ENCODE measurements at places on chromosomes 2 and 18.

DNA sequence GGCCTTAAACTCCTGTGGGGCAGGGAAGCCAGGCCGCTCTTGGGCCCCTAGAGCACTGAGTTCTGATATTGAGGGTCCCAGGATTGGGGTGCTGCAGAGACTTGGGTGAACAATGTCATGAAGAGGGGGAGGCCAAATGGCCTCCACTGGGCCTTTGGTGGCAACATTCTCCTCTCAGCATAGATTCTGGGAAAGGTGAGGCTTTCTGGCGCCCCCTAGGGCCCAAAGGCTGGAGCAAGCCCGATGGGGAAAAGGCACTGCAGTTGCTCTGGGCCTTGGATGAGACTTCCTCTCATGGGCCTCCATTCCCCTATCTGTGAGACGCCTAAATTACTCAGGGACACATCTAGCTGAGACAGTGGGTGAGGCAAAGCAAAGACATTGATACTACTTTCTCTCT is 84.8 kb downstream of the ACAA2 start:
- DNase-seq = peak; percentile 43

DNA sequence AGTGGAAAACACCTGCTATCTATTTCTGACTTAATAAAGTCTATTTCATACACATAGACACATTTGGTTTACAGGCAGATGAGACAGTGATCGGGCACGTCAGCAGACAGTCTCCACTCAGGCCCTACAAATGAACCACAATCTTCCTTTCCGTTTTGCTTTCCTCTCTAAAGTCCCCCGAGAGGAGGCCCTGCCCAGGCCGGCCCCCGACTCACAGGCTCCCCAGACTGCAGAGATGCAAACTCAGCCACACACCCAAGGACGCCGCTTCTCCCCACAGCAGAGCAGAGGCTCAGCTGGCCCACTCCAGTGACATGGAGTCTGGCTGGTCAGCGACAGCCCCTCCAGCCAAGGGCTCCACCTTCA is 9.3 kb upstream of the MTERF4 start:
- DNase-seq = no peak

- peak; percentile 13 for DNase-seq
Observed at GRCh38 chr2:105571445-105571987, 172.7 kb upstream of the FHL2 start.

GRCh38 chr2:128309280-128310093 is 9.2 kb downstream of the HS6ST1 start:
- DNase-seq = no peak

DNA sequence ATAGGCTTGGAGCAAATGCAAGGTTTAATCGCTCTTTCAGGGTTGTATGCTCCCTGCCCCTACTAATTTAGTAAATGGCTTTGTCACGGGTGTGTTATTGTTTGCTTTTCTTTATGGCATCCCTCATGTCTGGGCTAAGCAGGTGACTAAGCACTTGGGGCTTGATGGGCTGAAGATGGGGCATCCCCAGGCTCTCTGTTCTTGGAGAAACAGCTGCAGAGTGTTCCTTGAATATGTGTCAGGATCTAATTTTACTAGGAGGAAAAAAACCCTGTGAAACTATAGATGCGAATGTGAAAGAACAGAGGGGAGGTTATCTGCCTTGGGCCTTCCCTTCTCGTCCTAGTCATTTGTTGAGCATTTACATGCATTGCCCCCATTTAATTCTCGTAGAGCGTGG is 94.7 kb upstream of the TAF1B start:
- no peak for DNase-seq

- DNase-seq = peak; percentile 40
Observed at GRCh38 chr2:228039752-228040534, 141.5 kb downstream of the SPHKAP start.

- DNase-seq = peak; percentile 46
Observed at GRCh38 chr2:234998404-234999211, 46.8 kb downstream of the SH3BP4 start.

DNA sequence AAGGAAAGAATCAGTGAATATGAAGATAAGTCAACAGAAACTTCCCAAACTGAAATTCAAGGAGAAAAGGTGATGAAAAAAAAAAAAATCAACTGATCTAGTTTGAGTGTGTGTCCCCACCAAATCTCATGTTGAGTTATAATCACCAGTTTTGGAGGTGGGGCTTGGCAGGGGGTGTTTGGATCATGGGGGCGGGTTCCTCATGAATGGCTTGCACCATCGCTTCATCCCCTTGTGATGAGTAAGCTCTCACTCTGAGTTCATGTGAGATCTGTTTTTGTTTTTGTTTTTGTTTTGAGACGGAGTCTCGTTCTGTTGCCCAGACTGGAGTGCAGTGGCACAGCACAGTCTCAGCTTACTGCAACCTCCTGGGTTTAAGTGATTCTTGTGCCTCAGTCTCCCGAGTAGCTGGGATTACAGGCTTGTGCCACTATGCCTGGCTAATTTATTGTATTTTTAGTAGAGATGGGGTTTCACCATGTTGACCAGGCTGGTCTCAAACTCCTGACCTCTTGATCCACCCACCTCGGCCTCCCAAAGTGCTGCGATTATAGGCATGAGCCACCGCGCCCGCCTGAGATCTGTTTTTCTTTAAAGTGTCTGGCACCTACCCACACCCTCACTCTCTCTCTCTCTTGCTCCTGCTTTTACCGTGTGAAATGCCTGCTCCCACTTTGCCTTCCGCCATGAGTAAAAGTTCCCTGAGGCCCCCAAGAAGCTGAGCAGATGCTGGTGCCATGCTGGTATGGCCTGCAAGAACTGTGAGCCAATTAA is 4.0 kb upstream of the SLC66A2 start:
- DNase-seq = no peak

DNA sequence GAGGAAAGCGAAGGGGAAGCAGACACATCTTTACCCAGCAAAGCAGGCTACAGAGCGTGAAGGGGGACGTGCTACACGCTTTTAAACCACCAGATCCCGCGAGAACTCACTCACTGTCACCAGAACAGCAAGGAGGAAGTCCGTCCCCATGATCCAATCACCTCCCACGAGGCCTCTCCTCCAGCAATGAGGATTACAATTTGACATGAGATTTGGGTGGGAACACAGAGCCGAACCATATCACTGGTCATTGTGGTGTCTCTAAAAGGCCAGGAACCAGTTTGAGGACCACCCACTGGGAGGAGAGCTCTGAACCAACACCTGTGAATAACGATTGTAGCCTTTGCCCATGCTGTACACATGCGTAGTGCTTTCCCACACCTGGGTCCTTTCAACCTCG is 116.6 kb upstream of the FAM136A start:
- DNase-seq = no peak

DNA sequence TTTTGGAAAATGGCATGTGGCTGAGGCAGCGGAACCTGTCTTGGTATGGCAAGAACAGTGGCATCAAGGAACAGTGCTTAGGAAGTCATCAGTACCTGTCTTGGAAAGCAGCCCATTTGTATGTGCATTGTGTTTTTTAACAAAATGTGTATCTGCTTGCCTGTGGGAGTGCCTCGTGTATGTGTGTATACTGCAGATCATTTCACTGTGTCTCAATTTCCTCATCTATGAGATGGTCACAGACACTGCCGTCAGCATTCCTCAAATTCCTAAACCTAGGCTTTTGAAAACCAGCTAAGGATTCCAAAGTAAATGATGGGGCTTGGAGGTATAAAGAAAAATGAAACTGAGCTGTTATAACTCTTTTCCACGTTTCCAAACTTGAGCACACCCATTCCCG is 441.3 kb downstream of the RND3 start:
- DNase-seq = peak; percentile 60

DNA sequence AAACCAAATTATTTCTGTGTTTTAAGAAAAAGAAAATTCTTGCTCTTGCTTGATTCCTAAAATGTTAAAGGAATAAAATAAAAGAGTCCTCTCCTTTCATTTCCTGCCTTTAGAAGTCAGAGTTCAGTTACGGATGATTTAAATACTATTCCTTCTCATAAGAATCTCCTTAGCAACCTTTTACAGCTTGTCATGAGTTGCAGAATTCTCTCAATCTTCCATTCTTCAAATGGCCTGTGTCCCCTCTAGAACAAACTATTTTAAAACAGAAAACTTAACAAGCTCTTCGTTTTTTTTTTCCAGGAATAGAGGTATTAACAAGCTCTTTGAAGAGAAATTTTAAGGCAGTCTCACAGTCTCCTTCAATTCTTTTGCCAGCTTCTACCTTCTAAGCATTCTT is 42.2 kb downstream of the SPIRE1 start:
- no peak for DNase-seq

- DNase-seq = peak; percentile 61
Observed at GRCh38 chr2:65514555-65515195, 82.3 kb upstream of the SPRED2 start.

GRCh38 chr18:8957731-8958130 is 144.8 kb upstream of the NDUFV2 start:
- DNase-seq = no peak

GRCh38 chr2:101852824-101853223 is 138.9 kb upstream of the IL1R2 start:
- DNase-seq = no peak

- no peak for DNase-seq
Observed at GRCh38 chr2:164960159-164960558, 4.8 kb upstream of the SLC38A11 start.

DNA sequence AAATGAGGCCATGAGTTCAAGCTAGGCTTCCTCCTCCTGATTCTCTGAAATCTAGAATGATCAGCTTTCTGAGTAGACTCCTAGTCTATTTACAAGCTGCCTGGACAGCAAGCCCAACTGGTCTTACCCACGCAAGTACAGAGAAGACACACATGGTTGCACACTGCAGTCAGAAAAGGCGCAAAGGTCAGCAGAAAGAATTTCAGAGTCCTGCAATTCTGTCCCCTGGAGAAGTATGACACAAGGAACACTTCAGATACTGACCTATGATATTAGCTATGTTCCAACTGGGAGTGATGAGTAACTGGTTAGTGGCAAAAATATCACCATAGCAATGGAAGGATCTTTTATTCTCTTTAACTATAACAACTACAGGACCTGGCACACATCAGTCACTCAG is 336.1 kb upstream of the PKDCC start:
- DNase-seq = no peak

- DNase-seq = peak; percentile 80
Observed at GRCh38 chr2:25951071-25951547, 31.2 kb downstream of the KIF3C start.

Data from EH (cell line).